ENCODE measurements at places on chromosomes 13 and 19.

GRCh38 chr19:19405971-19406877 lies 749 bp downstream of the GATAD2A start:
- peak; percentile 58 for DNase-seq
- H3K27me3 ChIP-seq, result no peaks in the 10 kb centered on the region
- H3K4me1 ChIP-seq, result peaks cover 35% of the 10 kb centered on the region
- H3K27ac ChIP-seq, result peak overlapping the region; percentile 92
- H3K4me3 ChIP-seq, result peak overlapping the region; percentile 80

DNA sequence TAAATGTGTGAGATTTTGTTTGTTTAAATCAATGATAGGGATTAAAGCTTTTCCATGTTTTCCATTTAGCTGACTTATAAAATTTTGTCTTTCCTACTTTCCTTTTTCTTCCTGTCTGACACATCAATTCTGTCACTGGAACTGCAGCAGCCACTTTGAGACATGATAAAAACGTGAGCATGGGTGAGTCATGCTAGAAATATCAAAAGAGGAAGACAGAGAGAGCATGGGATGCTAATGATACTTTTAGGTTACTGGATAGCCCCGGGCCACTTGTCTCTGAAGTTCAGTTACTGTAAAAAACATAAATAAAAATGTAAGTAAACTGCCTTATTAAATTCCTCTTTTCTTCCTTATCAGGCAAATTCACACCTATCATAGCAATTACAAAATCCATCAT lies 1332.0 kb upstream of the PCDH20 start:
- no peaks in the 10 kb centered on the region for H3K36me3 ChIP-seq
- no peak for DNase-seq
- H3K4me1 ChIP-seq, result no peaks in the 10 kb centered on the region
- no peaks in the 10 kb centered on the region for H3K27me3 ChIP-seq
- H3K27ac ChIP-seq, result no peak overlapping the region
- H3K4me3 ChIP-seq, result no peak overlapping the region

DNA sequence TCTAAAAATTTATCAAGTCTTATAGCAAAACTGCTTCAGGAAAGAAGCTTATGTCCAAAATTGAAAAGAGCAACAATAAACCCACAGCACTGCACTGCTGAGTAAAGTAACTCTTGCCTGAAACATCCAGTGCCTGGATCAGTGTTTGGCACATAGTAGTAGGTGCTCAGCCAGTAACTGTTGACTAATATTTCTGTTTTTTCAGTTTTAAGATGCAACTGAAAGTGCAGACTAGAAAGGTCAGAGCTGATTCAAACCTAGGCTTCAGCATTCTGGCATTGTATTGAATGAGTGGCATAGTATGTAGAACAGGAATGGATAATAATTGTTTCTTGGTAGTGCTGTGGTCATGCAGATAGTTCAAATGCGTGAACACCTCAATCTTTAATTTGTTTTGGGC lies 67.6 kb downstream of the UBL3 start:
- H3K4me3 ChIP-seq, result no peak overlapping the region
- H3K36me3 ChIP-seq, result no peaks in the 10 kb centered on the region
- no peak for DNase-seq
- no peaks in the 10 kb centered on the region for H3K27me3 ChIP-seq
- H3K4me1 ChIP-seq, result peaks cover 14% of the 10 kb centered on the region

GRCh38 chr19:28401739-28402424 lies 811.1 kb downstream of the UQCRFS1 start:
- no peaks in the 10 kb centered on the region for H3K36me3 ChIP-seq
- DNase-seq, result no peak
- no peak overlapping the region for H3K4me3 ChIP-seq

DNA sequence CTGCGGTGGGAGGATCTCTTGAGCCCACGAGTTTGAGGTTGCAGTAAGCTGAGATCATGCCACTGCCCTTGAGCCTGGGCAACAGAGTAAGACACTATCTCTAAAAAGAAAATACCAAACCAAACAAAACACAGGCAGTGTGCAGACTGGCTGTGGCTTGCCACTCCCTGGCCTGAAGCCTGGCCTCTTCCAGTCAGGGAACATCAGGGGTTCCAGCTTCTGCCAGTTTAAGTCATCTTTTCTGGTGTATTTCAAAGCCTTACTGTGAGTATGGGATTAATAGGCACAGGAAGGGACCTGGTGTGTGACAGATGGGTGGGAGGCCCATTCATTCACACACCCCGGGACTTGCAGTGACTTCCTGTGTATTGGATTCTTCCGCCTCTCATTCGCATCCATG lies 27.0 kb upstream of the F2RL3 start:
- no peak overlapping the region for H3K4me3 ChIP-seq
- H3K27ac ChIP-seq, result no peak overlapping the region
- H3K36me3 ChIP-seq, result peaks cover 36% of the 10 kb centered on the region
- no peaks in the 10 kb centered on the region for H3K4me1 ChIP-seq
- H3K27me3 ChIP-seq, result no peaks in the 10 kb centered on the region

DNA sequence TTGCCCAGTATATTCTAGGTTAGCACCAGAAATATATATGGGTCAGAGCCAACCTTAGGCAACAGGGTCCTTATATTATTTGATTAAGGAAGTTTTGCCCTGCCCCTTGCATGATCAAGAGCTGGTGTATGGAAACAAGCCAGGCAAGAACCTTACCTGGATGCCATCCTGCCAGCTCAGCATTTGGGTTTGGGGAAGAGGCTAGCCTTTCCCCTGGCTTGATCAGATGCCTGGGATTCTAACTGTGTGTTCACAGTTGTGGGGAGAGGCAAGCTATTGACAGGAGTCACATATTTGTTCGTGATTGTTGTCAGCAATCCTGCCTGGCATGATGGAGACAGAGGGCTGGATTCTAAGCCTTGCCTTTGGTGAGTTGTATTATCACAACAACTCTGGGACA lies 260.0 kb upstream of the DACH1 start:
- H3K36me3 ChIP-seq, result no peaks in the 10 kb centered on the region
- no peaks in the 10 kb centered on the region for H3K27me3 ChIP-seq
- DNase-seq, result no peak

GRCh38 chr13:43799191-43799590 lies 12.4 kb upstream of the ENOX1 start:
- H3K4me1 ChIP-seq, result no peaks in the 10 kb centered on the region
- no peaks in the 10 kb centered on the region for H3K27me3 ChIP-seq
- no peak overlapping the region for H3K27ac ChIP-seq
- H3K36me3 ChIP-seq, result no peaks in the 10 kb centered on the region

- peak overlapping the region; percentile 79 for H3K27ac ChIP-seq
- no peak for DNase-seq
- no peak overlapping the region for H3K4me3 ChIP-seq
- H3K27me3 ChIP-seq, result no peaks in the 10 kb centered on the region
These were observed 1536.1 kb downstream of the UQCRFS1 start for GRCh38 chr19:27676877-27677276.

DNA sequence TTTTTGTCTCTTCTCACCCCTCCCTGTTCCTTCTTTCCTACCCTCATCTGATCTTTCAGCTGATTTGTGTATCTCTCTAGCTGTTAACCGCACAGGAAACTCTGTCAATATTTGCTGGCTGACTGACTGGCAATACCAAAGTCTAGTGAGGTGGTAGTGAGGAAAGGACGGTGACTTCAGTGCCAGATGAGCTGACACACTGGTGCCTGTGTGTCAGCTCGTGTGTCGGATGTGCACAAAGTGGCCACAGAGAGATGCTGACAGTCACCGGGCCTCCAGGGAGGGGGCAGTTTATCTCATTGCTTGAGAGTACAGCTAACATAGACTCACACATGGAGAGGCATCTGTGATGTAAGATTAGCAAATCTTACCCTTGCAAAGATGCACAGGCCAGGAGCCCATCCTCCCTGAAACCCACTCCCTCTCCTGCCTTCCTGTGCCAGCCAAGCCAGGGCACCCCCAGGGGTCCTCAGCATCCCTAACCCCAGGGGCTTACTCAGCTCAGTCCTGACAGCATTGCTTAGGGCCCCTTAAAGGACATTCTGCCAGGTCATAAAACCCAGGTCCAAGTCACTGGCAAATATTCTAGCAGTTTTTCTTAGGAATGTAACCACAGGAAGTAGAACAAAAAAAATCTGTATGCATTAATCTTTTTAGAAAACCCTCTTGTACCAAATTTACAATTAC lies 80.2 kb downstream of the SHISA2 start:
- H3K4me3 ChIP-seq, result no peak overlapping the region
- DNase-seq, result no peak
- H3K36me3 ChIP-seq, result no peaks in the 10 kb centered on the region
- no peak overlapping the region for H3K27ac ChIP-seq
- H3K27me3 ChIP-seq, result peaks cover 44% of the 10 kb centered on the region

DNA sequence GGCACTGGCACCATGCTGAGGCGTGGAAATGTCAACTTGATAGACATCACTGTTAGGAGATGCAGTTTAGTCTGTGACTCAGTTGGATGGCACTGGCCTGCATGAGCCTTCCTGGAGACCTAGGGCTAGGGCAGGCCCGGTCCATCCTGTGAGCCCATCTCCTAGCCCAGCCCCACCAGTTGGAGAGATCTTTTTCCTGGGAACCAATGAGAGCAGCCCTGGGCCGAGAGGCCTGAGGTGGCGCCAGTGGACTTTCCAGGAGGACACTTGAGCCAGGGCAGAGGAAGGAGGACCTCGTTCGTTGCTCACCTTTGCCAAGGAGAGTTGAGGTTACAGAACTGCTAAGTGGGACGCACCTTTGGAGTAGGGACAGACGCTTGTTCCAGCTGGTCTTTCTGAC lies 100.5 kb upstream of the TEX29 start:
- H3K4me1 ChIP-seq, result peaks cover 48% of the 10 kb centered on the region
- H3K4me3 ChIP-seq, result no peak overlapping the region
- H3K36me3 ChIP-seq, result no peaks in the 10 kb centered on the region
- H3K27ac ChIP-seq, result peak overlapping the region; percentile 42

GRCh38 chr13:41955605-41956004 lies 5.3 kb downstream of the VWA8 start:
- DNase-seq, result no peak
- H3K27ac ChIP-seq, result peak overlapping the region; percentile 1
- no peak overlapping the region for H3K4me3 ChIP-seq
- peaks cover 29% of the 10 kb centered on the region for H3K4me1 ChIP-seq
- H3K36me3 ChIP-seq, result no peaks in the 10 kb centered on the region
- H3K27me3 ChIP-seq, result no peaks in the 10 kb centered on the region

- H3K27ac ChIP-seq, result no peak overlapping the region
- H3K4me1 ChIP-seq, result no peaks in the 10 kb centered on the region
- H3K36me3 ChIP-seq, result no peaks in the 10 kb centered on the region
- DNase-seq, result no peak
- H3K4me3 ChIP-seq, result no peak overlapping the region
These were observed 13.6 kb downstream of the ZNF490 start for GRCh38 chr19:12596927-12597548.

DNA sequence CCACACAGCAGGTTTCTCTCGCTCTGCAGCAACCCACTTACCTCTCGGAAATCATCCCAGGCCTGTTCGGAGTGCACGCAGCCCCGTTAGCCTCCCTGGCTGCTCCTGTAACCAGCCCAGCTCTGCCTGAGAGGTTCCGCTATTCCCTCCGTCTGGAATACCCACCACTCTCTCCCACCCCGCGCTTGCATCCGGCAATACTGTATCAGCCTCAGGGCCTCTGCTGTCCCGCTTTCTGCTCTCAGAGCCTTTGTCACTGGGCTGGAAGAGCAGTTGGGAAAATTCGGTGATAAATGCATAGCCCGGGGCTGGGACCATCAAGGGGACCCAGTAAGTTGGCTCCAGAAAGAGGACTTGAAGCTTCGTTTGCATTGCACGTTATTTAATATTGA lies 759 bp upstream of the TLE6 start:
- H3K4me1 ChIP-seq, result peaks cover 61% of the 10 kb centered on the region
- H3K36me3 ChIP-seq, result no peaks in the 10 kb centered on the region
- peak overlapping the region; percentile 62 for H3K27ac ChIP-seq
- no peaks in the 10 kb centered on the region for H3K27me3 ChIP-seq
- H3K4me3 ChIP-seq, result peak overlapping the region; percentile 52
- no peak for DNase-seq

All from heart right ventricle (tissue), 16 donors.